ENCODE measurements at places on chromosomes 3 and 15. TPM values are rescaled to one million over a fixed set of nuclear protein-coding genes. Genes with fewer than 3 reads are reported as not detected.

DNA sequence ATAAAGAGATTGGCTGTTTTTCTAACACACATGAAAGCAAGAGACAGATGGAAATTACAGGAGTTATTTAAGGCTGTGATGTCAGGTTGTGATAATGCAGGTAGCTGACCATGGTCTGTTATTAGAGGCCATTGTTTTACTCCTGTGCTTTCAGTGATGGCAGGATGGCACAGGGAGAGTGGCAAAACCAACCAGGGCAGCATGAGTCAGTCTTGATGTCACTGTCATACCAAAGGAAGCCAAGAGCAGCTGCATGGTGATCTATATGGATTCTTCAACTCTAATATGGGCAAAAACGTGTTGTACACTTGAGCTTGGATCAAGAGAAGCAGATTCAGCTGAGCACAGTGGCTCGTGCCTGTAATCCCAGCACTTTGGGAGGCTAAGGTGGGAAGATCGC is 91.8 kb upstream of the LMOD3 start:
- DNase-seq, result no peak

GRCh38 chr3:14507305-14507741 is 32.8 kb downstream of the GRIP2 start:
- no peak for DNase-seq

DNA sequence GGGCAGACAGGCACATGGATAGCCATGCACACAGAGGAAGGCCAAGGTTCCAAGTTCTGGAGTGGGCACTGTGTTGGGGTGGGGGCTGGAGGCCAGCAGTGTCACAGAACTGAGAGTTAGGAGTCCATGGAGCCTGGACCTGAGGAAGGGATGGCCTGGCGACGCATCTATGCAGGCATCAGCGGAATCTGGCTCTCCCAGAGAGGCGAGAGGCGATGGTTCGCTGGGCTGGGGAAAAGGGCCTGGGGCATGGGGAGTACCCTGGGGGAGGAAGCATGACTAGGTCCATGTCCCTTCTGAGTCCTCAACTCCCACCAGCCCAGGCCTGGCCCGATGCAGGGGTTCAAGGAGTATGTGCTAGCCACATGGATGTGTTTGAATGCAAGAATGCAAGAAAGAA is 192.8 kb upstream of the LINGO1 start:
- DNase-seq, result no peak

GRCh38 chr3:178787960-178788359 is 251.7 kb downstream of the KCNMB2 start:
- DNase-seq, result no peak

GRCh38 chr3:116000311-116000710 is 377.0 kb downstream of the GAP43 start:
- no peak for DNase-seq

DNA sequence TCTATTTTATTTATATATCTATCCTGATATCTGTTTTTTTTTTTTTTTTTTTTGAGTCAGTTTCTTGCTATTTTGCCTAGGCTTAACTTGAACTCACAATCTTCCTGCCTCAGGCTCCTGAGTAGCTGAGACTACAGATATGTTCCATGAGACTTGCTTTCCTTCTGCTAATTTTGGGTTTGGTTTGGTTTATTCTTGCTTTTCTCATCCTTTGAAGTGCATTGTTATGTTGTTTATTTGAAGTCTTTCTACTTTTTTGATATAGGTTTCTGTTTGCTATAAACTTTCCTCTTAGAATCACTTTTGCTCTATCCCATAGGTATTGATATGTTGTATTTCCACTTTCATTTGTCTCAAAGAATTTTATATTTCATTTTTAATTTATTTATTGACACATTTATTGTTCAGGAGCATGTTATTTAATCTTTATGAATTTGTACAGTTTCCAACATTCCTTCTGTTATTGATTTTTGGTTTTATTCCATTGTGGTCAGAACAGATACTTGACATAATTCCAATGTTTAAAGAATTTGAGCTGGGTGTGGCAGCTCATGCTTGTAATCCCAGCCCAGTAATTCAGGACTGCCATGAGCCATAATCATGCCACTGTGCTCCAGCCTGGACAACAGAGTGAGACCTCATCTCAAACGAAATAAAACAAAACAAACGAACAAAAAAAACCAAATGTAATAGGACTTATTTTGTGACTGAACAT is 62.3 kb upstream of the PLSCR4 start:
- DNase-seq, result no peak

DNA sequence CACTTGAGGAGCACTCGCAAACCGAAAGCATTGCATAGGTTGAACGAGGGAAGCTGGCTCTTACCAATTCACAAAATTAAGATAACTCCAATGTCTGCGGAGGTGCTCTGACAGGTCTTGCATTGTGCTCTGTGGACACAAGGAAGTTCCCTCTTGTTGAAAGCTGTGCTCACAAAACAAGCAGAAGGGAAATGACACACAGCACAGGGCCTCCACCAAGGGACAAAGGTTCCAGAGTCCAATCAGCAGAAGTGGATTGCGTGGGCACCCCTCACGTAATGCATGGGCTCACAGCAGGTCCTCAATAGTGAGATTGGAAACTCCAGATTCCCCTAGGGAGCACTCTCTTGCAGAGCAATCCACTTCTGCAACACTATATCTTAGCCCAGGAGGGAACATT is 89.9 kb downstream of the ATP10A start:
- DNase-seq, result no peak

GRCh38 chr3:55097441-55097840 is 169.6 kb upstream of the LRTM1 start:
- no peak for DNase-seq

- DNase-seq, result no peak
Observed at GRCh38 chr3:170727754-170728153, 141.9 kb upstream of the SLC7A14 start.

- no peak for DNase-seq
Observed at GRCh38 chr15:73849641-73850040, 23.7 kb upstream of the TBC1D21 start.

GRCh38 chr3:189721873-189722665 is 90.9 kb downstream of the TP63 start:
- DNase-seq, result no peak

- no peak for DNase-seq
Observed at GRCh38 chr3:18177271-18177670, 247.9 kb downstream of the SATB1 start.

- no peak for DNase-seq
Observed at GRCh38 chr3:62562017-62562416, 188.7 kb upstream of the FEZF2 start.

GRCh38 chr3:185715091-185715490 is 109.8 kb downstream of the IGF2BP2 start:
- no peak for DNase-seq

DNA sequence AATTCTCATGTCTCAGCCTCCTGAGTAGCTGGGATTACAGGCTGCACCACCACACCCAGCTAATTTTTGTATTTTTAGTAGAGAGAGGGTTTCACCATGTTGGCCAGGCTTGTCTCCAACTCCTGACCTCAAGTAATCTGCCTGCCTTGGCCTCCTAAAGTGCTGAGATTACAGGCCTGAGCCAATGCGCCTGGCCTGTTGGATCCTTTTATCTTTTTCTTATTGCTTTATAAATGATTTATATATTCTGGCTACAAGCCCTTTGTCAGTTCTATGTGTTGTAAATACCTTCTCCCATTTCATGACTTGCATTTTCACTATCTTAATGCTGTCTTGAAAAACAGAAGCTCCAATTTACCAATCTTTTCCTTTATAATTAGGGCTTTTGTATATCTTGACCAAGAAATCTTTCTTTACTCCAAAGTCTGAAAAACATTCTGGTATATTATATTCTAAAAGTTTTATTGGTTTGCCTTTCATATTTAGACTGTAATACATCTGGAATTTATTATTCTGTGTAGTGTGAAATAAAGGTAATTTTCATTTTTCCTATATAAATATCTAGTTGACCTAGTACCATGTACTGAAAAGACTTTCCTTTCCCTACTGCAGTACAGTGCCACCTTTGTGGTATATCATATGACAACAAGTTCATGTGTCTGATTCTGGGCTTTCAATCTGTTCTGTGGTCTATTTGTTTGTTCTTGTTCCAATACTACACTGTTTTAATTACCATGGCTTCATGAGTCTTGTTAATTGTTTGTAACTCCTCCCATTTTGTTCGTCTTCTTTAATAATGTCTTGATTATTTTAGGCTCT is 52.9 kb upstream of the RNU6-1 start:
- DNase-seq, result no peak

GRCh38 chr3:127090218-127091160 is 102.4 kb upstream of the PRR23E start:
- no peak for DNase-seq

DNA sequence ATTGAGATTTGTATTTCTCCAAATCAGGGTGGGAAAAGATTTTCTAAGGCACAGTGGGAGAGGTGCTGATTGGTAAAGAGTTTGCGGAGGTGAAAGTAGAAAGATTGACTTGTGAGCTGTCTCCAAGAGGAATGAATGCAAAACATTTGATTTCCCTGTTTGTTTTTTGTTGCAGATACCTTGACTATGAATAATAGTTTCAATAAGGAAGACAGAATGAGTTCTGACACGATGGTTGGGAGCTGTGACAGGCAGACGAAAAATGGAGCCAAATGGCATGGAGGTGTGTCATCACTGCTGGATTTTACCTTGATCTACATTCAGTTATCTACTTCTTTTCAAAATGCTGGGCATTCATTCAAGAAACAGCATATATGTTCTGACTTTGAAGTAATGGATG is 145.1 kb downstream of the NFKBIZ start:
- no peak for DNase-seq

GRCh38 chr3:146974001-146974400 is 368.9 kb upstream of the PLSCR5 start:
- no peak for DNase-seq

- DNase-seq, result no peak
Observed at GRCh38 chr3:59608356-59608755, 558.5 kb upstream of the CFAP20DC start.

DNA sequence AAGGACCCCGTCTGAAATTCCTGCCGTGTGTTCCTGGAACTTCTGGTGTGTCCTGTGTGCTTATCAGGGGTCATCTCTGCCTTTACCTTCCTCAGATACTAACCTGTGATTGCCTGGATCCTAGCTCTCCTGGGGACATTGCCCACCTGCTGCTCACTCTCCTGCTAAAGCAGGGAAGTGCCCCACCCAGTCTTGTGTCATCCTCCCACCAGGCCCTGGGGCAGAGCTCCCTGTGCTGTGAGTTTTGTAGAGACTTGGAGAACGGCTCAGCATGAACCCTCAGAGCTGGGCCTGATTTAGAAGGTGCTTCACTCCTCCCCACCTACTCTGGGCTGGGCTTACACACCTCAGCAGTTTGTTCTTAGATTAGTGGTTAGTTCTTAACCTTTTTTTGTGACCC is 3.8 kb upstream of the TMEM44 start:
- no peak for DNase-seq

Gene C3orf22
- not detected for total RNA-seq

Gene NUDT16
- total RNA-seq, result 27.2 TPM

Gene KATNBL1
- 61.0 TPM for total RNA-seq

Gene TIMP4
- 170 TPM for total RNA-seq

Gene KIF7
- total RNA-seq, result 10.5 TPM

Gene GOLGA6B
- not detected for total RNA-seq

Gene FGD5
- total RNA-seq, result 7.3 TPM

Gene LRTM1
- total RNA-seq, result not detected

Gene MGLL
- 25.8 TPM for total RNA-seq

Gene DNAJA4
- total RNA-seq, result 28.1 TPM

Data from breast epithelium (tissue), 4 donors.